AG20443 (cell line): ENCODE measurements at places on chromosomes 7 and 10.

DNA sequence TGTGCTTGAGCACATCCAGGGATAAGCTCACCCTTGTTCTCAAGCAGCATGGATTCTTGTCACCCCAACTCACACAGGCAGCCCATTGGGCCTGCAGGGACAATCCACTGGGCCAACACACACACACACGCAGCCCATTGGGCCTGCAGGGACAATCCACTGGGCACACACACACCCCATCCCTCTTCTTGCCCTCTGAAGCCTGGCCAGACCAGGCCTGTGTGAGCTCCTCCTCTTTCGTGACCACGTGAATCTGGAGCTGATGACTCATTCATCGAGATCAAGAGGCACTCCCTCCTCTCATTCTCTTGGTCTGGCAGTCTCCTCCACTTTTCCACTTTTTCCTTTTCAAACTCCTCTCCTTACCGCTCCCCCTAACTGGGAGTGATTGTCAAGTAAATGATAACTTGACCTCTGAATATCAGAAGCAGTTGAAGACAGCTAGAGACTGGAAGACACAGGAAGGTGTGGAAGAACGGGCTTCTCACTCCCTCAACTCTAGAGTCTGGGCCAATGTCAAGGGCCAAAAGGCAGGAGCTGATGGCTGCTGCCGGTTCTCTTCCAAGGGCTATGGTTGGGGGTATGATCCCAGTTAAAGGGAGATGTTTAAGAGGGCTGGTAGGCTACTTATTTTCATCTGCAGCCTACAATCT is 89.7 kb downstream of the HIPK2 start:
- DNase-seq = peak; percentile 46

- peak; percentile 37 for DNase-seq
These were observed 28.0 kb upstream of the CABCOCO1 start for GRCh38 chr10:61634746-61635145.

DNA sequence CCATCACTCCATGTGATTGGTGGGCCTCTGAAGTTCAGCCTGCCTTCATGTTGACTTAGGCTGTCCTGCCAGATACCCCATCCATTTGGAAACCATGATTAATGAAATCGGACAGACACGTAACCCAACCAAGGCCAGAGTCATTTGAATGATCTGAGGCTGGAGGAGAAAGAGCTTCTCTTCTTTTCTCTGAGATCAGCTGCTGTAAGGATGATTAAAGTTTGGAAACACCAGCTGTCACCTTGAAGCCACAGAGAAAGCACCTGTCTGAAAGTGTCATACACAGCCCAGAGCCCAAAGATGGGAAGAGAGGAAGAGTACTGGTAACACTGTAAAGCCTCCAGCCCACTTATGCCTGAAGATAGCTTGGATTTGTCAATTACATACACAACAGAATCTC is 22.9 kb downstream of the NEBL start:
- DNase-seq = no peak

DNA sequence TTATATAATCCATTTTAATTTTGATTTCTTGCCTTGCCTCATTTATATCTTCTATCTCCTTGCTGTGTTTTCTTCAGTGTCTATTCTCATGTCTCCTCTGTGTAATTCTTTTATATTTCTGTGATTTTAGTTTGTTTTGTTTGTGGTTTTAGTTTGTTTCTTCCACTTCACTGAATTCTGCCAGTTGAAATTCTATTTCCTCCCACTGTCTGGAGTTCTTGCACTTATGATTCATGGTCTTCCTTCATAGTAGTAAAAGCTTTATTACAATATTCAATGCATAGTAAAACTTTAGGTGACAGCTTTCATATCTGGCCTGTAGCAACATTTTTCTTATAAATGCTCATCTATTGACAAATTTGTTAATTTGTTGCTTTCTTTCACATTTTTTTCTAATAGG is 113.3 kb downstream of the MAGI2 start:
- no peak for DNase-seq

GRCh38 chr7:22651036-22651435 is 76.0 kb upstream of the IL6 start:
- no peak for DNase-seq

DNA sequence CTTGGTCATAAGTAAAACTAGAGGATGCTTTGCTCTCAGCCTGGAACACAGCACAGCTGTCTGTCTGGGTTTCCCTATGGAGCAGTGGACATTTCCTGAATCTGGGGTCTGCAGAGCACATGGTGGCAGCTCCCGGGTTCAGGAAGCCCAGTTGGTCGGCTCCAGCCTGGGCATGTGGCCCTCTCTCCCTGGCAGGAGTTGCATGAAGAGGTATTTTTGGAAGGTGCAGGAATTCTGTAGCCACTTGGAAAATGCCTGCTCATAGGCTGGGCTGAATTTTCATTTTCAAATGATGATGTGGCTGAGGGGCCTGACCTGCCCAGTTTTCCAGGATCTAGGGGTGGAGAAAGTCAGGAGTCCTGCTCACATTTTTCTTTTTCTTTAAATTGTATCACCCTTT is 6.7 kb upstream of the TPST1 start:
- DNase-seq = no peak

GRCh38 chr7:33243319-33243881 is 114.0 kb downstream of the BBS9 start:
- DNase-seq = peak; percentile 66

GRCh38 chr7:116809636-116810266 is 52.6 kb upstream of the CAPZA2 start:
- peak; percentile 54 for DNase-seq

GRCh38 chr7:13801669-13802068 is 187.8 kb downstream of the ETV1 start:
- DNase-seq = no peak
